Posterior cingulate gyrus (tissue), 11 donors: ENCODE measurements at places on chromosomes 2 and 18.

- DNase-seq: no peak
These were observed 24.7 kb downstream of the B4GALT6 start for GRCh38 chr18:31659576-31660177.

DNA sequence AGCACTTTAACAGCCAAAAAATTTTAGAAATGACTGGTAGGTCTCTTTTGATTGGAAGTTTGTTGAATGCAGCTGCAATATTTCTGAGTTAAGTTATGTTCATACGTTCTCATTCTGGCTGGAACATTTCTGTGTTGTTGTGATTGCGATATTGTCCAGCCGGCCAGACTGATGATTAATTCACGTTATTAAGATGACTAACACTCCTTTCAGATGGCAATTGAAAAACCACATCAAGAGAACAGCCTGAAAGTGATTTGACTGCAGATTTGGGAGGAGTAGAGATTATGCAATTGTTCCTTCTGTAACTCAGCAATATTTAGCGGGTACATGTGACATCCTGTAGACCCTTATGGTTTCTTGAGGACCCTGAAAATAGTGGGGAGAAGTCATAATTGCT, 133.7 kb downstream of the FBXO15 start:
- no peak for DNase-seq

- DNase-seq: no peak
These were observed 275.1 kb downstream of the AGPS start for GRCh38 chr2:177667626-177668025.

- DNase-seq: no peak
These were observed 226.5 kb upstream of the SPRED2 start for GRCh38 chr2:65658881-65659280.

DNA sequence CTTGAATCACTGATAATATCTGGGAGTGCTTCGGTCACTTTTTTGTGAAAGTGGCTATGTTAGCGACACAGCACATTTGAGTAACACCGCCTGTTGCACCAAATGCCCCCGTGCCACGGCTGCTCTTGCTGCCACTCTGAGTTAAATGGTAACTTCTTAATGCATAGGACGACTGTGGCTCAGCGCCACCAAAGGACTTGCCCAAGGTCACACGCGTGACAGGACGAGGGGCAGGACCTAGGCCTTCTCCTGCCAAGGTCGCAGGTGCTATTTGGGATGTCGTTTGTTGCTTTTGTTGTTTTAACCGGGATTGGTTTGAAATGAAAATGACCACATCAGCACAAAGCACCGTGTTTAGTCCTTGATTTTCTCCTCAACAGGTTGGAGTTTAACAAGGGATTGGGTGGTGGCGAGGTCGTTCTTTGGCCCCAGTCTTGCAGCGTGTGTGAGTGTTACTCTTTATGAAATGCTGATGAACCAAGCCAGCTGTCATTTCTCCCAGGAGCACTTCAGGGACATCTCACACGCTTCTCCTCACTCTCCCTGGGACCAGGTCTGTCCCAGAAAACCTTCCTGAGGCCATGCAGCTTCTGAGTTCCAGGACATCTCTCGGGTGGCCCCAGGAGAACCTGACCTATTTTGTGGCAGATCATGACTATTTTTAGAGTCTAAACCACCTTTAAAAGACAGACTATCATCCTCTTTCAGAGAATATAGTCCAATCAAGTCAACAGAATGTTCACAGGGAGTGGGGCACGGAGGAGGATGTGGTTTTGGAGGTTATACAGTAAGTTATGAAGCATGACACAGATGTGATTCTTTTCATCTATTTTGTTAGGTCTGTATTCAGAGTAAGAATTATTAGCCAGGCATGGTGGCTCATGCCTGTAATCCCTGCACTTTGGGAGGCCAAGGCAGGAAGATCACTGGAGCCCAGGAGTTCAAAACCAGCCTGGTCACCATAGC, 49.9 kb downstream of the MTCL1 start:
- DNase-seq: no peak

DNA sequence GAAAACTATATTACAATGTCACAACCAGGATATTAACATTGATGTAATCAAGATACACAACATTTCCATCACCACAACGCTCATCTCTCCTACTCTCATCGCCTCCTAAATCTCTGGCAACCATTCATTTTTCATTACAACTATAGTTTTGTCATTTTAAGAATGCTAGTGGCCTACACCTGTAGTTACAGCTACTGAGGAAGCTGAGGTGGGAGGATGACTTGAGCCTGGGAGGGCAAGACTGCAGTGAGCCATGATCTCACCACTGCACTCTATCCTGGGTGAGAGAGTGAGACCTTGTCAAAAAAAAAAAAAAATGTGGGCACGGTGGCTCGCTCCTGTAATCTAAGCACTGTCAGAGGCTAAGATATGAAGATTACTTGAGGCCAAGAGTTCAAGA, 10.5 kb downstream of the PKP4 start:
- DNase-seq: no peak

- DNase-seq: no peak
These were observed 8.4 kb downstream of the DTNB start for GRCh38 chr2:25664965-25665307.

- no peak for DNase-seq
These were observed 86.8 kb downstream of the ERBB4 start for GRCh38 chr2:212451786-212452231.

DNA sequence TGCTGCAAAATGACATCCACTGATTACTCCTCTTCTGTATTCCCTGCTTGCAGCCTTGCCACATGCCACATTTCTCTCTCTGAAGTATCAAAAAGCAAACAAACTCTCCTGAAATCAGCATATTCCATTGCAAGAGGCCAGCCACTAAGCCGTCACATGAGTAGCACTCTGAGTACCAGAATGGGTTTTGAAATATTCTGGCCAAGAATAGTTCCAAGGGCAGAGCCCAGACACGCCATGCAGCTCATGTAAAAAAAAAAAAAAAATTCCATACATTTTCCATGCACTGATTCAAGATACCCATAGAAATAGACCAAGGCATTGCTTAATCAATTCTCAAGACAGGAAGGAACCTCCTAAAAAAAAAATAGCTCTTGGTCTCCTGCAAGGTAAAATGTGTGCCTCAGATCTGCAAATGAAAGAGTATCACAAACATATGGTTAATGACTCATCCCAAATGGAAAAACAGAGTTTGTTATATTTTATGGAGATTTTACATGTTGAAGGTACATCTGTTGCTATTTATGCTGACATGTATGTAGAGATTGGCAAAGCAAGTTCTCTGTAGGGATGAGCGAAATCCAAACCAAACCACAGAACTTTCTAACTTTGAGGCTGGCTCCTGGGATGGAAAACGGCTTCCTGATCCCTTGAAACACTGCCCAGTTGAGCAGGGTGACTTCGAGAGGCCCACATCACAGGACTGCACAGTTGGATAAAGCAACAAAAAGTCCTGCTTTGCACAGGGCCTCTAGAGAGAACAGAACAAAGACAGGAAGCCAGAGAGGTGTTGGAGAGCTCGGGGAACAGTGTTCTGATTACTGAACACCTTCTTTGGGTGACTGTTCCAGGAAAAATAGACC, 346.2 kb downstream of the ZNF521 start:
- DNase-seq: no peak

DNA sequence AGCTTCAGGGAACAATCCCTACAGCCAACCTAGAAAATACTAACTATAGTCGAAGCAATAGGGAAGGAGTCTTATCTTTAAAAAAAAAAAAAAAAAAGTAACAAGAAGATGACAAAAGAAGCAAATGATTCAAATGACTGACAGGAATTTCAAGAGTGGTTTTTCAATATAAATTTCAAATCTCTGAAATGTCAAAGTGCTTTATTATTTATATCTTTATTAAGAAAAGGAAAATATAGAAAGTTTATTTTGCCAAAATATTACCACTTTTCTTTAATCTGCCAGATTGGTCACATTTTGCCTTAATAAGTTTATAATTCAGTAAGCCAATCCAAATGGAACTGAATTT, 63.5 kb upstream of the HNRNPA3 start:
- DNase-seq: no peak

DNA sequence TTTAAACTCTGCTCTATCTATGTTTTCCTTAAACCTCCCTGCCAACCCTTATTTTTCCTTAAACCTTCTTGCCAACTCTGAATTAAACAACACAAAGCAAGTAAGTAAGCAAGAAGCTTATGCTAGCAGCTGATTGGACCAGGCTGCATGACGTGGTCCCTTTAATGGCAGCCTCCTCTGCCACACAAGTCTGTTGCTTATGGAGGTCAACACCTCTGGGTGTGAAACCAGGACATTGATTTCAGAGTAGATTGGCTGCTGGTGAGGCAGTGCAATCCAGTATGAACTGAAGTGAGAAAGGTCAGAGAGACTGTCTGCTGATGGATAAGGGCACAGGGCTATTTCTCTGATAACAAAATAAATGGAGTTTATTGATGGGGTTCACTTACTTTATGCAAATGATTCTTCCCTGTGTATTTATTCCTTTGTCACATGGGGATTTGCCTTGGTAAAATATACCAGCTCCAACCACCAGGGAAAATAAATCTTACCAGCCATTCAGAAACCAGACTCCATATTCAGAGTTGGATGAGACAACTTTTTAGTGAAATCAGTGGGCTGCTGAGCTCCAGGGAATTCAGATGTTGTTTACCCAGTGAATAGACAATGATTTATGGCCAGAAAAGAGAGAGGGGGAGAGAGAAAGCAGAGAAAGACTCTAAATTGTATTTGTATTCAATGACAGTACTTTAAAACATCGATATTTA, 112.2 kb upstream of the NCKAP5 start:
- no peak for DNase-seq

GRCh38 chr18:23352042-23352441, 101.0 kb upstream of the RIOK3 start:
- no peak for DNase-seq

DNA sequence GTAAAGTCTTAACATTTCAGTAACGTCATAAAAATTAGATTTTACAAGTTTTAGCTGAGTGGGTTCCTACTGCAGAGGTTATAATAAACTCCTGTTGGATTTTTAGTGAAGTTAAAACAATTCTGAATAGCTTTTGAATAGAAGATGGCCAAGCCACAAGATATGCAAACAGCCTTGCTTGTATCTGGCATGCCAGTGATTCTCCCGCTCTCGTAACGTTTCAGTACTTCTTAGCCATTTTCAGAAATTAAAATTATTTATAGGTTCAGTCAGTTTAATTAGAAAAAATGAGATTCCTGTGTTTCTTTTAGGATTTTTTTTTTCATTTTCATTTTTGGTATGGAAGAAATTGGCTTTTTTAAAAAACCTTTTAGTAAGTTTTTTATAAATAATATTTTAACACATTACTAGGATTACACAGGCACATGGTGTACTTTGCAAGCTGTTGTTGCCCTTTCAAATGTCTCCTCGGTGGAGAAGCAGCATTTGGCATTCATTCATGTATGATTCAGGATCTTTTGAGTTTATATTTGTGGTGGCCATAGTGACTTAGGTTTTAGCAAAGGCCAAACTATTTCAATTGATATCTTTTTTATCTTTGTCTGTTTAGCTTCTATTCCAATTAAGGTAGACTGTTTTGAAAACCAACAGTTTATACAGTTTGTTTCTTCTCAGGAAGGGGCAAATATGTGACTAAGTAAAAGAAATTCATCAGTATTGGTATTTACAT, 30.6 kb upstream of the RND3 start:
- DNase-seq: no peak

DNA sequence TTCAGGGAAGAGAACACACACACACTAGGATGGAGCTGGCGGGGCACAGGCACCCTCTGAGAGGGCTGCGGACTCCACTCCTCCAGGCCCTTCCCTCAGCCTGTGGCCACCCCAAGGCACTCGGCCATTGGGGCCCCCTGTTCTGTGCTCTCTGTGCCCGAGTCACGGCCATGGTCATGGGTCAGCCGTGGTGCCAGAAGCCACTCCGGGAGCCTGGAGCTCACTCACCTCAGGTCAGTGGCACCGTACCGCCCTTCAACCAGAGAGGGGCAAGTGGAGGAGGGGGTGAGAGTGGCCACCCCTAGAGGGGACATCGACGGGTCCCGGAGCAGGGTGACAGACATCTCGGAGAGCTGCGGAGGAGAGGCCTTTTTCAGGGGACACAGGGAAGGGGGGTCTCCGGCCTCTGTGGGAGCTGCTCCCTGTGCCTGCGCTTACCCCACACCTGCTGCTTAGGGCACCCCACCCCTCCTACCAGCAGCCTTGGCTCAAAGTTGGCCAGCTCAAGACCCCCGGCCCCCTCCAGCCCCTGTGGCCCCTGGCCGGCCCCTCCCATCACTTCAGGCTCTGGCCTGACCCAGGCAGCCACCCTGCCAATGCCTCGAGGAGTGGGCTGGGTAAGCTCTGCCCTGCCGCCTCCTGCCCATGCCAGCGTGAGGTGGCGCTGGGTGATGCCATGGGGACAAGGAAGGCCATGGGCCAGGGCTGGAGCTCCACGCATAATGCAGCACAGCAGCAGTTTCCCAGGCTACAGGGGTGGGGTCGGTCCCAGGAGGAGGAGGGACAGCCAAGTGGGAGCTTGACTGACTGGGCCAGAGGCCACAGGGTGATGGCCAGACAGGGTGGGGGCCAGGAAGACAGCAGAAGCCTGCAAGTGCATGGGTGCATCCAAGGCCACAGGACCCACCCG, 29.3 kb downstream of the AQP12A start:
- DNase-seq: peak; percentile 31

DNA sequence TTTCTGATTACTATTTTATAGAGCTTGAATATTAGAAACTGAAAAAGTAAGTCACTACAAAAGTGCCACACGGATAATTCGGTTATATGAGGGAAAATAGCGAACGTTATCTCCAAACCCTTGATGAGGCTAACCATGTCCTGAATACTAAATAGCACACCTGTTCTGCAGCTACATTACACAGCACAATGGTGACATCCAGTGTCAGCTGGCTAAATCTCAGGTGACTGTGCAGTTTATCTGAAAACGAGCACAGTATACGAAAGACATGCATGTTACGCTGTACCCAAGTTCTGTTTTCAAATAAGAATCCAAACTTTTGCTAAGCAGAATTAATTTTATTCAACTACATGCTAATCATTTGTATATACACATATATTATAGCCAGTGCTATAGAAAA, 9.0 kb downstream of the CCDC68 start:
- DNase-seq: no peak

GRCh38 chr2:67877301-67877700, 185.5 kb downstream of the C1D start:
- DNase-seq: no peak

DNA sequence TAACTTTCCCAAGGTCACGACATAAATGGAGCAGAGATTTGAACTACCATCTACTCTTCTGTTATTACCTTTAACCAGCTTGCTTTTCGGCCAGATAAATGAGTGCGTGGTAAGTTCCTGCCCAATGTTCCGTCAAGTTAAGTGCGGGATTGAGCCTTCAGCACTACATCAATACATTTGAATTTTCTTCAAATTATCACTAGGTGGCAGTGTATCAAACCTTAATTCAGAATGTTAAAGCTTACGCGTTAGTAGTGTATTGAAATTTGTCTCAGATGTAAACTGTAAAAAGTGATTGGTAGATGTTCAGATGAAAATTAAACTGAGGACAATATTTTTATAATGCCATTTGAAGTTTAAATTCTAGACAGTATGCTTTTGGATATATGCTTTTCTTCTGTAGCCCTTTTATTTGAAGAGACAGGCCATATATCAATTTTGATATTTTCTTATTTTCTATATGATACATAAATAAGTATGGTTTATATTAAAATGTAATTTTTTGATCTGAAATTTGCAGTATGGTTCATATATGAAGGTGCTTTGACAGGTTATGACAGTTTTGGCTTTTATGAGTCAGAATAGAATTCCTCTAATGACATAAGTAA, 681.3 kb downstream of the ADCYAP1 start:
- DNase-seq: no peak

- DNase-seq: no peak
These were observed 857 bp upstream of the INHBB start for GRCh38 chr2:120344976-120345581.
